Neural progenitor cell (in vitro differentiated cells): ENCODE measurements at places on chromosomes 1 and 21. TPM values are rescaled to one million over a fixed set of nuclear protein-coding genes. Genes with fewer than 3 reads are reported as not detected.

DNA sequence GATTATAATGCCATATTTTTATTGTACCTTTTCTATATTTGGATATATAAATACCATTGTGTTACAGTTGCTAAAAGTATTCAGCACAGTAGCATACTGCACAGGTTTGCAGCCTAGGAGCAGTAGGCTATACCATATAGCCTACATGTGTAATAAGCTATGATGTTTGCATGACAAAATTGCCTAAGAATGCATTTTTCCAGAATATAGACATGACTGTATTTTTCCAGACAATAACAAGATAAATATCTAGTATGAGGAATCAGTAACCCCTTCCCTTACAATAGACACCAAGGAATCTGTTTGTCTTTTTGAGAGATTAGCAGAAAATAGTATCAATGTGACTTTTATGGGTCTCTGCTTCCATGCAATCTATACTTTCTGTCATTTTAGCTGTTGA lies 228.6 kb downstream of the GRIK1 start:
- no peak for DNase-seq

- no peak for DNase-seq
Observed at GRCh38 chr1:16189003-16189402, 23.4 kb downstream of the ARHGEF19 start.

- DNase-seq: no peak
Observed at GRCh38 chr1:116095027-116095426, 16.2 kb upstream of the MAB21L3 start.

DNA sequence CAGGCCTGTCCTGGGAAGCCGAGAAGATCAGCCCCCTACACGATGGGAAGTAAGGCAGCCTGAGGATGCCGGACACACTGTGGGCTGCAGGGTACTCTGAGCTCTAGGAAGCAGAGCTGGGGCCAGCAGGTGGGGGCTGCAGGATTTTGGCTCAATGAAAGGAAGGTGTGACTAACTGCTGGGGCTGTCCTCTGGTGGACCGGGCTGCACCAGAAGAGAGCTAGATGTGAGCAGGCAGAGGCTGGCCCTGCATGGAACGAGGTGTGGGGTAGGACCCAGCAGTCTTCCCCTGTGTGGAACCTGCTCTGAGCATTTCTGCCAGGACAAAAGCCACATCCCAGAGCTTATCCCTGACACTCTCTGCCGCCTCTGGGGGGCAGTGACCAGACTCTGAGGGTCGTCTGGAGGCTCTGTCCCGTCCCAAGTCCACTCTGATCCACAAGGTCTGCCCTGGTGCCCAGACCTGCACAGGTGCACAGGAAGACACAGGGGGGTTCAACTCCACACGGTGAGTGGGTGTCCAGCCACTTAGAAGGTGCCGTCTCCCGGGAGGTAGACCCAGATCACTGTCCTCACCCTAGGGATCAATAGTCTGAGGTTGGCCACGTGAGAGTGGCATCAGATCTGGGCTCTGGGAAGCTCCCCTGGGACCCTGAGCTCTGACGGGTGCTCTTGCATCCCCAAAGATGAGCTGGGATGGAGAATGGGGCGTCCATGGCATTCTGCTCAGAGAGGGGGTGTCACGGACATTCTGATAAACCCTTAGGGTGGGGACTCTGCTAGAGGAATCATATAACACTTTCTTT lies 187.6 kb upstream of the VAMP3 start:
- DNase-seq: peak; percentile 32

DNA sequence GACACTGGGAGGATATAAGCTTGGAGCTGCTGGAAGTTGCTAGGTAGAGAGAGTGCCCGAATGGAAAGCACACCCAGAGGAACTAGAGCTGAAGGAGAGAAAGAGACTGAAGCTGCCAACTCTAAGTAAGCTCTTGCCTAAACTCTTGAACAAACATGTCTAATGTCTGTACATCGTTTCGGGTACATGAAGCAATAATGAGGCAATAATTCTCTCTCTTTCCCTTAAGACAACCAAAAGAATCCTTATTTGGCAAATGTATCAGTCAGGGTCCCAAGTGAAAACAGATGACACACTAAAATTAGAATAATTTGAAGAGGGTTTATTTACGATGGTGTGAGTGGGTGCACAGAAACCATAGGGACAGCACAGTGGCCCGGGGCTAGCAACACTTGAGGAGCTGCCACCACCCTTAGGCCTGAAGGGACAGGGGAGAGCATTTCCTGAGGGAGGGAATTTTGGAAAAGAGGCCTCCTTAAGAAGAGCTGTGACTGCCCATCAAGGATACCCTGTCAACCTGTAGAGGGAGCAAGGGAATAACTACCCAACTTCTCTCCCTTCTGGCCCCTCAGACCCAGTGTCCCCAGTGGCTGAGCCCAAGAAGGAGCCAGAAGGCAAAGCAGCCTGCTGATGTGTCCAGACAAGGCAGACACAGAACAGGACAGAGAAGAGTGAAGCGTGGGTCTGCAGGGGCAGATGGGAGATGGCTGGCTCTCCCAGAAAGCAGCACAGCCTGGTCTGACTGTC lies 36.1 kb upstream of the KHDRBS1 start:
- DNase-seq: peak; percentile 79

DNA sequence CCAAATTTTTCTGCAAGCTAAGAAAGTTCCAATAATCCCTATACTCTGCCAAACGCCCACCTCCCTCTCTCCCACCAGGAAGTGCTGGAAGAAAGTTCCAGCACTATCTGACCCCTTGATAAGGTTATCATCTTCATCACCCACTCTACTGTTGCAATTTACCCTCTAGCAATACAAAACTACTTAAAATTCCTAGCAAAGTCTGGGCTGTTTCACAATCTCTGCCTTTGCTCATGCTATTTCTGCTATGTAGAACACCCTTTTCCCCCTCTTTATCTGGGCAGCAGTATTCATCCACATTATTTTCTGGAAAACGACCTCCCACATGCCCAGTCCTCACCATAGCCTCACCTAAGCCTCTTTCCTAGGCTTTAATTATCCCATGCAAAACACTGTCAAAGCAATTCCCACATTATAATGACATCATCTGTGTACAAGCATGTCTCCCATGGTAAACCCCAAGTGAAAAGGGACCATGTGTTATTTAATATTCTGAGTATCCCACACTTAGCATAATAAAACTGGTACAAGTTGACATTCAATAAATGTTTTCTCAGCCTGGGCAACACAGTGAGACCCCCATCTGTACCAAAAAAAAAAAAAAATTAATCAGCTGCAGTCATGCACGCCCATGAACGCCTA lies 12.0 kb downstream of the F11R start:
- no peak for DNase-seq

- no peak for DNase-seq
Observed at GRCh38 chr1:55413286-55413685, 198.1 kb upstream of the USP24 start.

DNA sequence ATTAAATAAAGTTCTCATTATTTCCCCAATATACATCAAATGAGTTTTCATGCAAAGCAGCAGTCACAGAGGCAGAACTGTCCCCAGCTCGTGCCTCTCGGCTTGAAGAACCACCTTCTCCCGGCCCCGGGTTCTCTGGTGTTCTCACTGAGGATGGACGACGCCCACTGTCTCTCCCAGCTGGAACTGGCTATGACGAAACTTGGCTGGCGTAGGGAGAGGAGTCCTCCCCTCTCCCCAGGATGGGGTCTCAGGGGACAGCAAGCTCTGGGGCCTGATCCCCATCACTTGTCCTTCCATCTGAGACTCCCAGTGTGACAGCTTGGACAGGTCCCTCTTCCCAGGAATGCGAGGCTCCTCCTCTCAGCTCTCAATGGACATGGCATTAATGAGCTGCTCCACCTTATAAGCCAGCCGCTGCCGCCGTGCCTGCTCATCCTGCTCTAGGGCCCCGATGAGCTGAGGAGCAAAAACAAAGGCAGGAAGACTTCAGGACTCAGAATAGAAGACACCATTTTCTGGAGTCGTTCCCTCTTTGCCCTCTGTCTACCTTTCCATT lies 116.0 kb upstream of the CD34 start:
- DNase-seq: peak; percentile 46

DNA sequence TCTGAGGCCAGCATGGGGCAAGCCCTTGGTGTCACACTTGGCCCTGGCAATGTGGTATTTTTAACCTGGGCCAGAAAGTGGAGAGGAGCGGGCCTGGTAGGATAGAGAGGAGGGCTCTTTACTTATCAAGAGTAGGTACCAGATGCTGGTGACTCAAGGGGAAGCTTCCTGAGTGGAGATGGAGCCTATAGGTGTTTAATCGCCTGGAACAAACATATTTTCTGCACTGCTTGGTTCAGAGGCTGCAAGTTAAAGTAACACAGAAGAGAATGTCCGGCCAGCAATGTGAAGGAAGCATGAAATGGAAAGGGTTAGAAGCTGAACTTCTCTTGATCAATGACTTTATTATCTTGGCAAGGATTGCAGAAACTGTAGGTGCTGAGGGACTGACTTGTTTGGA lies 74.3 kb downstream of the DDR2 start:
- DNase-seq: no peak

GCSAML gene
- total RNA-seq: not detected in 2 replicates

MATN1 gene
- total RNA-seq: 0.09 TPM in 1 of 2 replicates, not detected in the other

CFHR4 gene
- not detected in 2 replicates for total RNA-seq
